Activated T-helper 2 cell treated with anti-CD3 and anti-CD28 coated beads, Interferon-gamma antibody, Interleukin-2, Interleukin-4, amounts not matched to agents 10 μg/mL and 5 μg/mL and 100 μg/mL, durations not matched to agents 14 hours and 24 hours and 36 hours (primary cell): ENCODE measurements at places on chromosomes 1 and 21. TPM values are rescaled to one million over a fixed set of nuclear protein-coding genes. Genes with fewer than 3 reads are reported as not detected.

The BLACAT1 gene
- not detected in 2 replicates for total RNA-seq

The KLF18 gene
- not detected in 2 replicates for total RNA-seq

The RAP1GAP gene
- 0.46 TPM in 2 replicates for total RNA-seq

The TSPAN1 gene
- 0.46 TPM in 1 of 2 replicates, not detected in the other for total RNA-seq

The S100A2 gene
- 0.44 and 0.75 TPM in 2 replicates for total RNA-seq

The ERVH48-1 gene
- total RNA-seq: 0.21 and 0.30 TPM in 2 replicates

The PLCH2 gene
- total RNA-seq: 2.6 and 2.8 TPM in 2 replicates

The KCNQ4 gene
- 0.57 and 0.78 TPM in 2 replicates for total RNA-seq

The GREM2 gene
- total RNA-seq: not detected in 2 replicates

DNA sequence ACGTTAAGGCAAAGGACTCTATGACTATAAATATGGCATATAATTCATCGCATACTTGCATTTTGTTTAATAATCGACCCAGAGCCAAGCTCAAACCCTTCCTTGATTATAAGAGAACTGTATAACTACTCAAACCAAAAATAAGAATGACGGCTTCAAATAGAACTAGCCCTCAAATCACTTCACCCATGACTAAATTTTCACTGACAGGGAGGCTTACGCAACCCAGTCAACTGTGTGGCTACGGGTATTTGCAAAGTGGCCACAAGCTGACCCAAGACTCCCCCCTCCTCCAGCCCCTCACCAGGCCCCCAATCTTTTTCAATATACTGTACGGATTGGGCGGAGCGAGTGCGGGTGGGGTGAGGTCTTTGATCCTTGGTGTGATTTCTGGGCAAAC, 268.3 kb downstream of the ASTN1 start:
- no peaks in the 10 kb centered on the region for H3K36me3 ChIP-seq
- H3K4me1 ChIP-seq: peaks cover 4% of the 10 kb centered on the region

DNA sequence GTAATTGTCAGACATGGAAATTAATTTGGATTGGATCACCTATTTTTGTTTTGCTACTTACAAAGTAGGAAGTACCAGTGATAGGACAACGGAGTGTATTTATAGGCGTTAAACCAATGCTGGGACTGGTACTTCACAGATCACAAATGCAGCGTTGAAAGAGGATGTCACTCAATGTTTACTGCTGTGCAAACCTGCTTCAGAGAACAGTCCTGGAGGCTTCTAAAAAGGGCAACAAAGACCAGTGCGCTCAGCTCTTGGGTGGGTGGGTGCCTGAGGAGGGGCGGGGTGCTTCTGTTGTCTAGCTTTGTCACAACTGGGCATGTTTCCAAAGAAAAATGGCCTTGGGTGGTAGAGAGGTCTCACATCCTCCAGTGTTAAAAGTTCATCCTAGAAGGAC, 2.1 kb downstream of the C1orf21 start:
- H3K36me3 ChIP-seq: no peaks in the 10 kb centered on the region
- H3K27me3 ChIP-seq: peaks cover 68% of the 10 kb centered on the region
- H3K27ac ChIP-seq: no peak overlapping the region
- peaks cover 22% of the 10 kb centered on the region for H3K4me1 ChIP-seq

- H3K36me3 ChIP-seq: peaks cover 37% of the 10 kb centered on the region
- DNase-seq: no peak
- peak overlapping the region; percentile 28 for H3K27ac ChIP-seq
- H3K4me1 ChIP-seq: peaks cover 34% of the 10 kb centered on the region
- H3K27me3 ChIP-seq: no peaks in the 10 kb centered on the region
Observed at GRCh38 chr1:32204943-32205361, 519 bp upstream of the IQCC start.

DNA sequence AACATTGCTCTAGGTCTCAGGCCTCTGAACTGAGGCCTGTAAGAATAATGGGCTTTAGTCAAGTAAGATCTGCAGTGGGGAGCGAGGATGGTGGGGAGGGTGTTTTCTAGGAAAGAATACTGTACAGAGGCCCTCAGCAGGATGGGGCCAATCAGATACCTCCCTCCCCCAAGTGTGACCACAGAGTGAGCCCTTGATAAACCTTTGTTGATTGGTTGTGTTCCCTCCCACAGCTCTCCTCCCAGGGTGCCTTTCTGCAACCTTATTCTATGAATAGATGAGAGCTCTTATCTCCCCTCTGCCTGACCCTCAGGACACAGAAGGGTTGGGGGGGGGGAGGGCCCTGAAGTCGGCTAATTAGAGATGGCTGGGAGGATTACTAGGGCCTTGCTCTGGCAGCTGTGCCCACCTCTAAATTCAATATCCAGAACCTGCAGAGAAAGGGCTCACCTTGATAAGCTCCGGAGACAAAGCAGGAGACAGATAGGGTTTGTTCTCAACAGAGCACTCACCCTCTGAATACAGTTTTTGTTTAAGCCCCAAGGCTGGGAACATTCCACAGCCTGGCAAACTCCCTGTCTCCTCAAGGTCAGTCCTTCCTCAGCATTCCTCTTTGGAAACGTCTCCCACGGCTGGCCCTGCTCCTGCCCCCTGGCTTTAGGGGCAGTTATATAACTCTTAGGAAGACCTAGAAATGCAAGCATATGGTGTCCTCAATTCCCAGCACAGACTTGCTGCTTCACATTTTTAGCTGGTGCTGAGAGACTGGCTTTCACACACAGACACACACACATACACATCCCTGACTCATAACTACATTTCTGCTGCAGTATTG, 42.9 kb downstream of the ATP1A1 start:
- H3K4me1 ChIP-seq: peaks cover 42% of the 10 kb centered on the region
- no peaks in the 10 kb centered on the region for H3K27me3 ChIP-seq
- no peak overlapping the region for H3K27ac ChIP-seq

- no peak overlapping the region for H3K27ac ChIP-seq
- H3K4me3 ChIP-seq: no peak overlapping the region
- DNase-seq: no peak
- H3K4me1 ChIP-seq: no peaks in the 10 kb centered on the region
- H3K36me3 ChIP-seq: no peaks in the 10 kb centered on the region
Observed at GRCh38 chr21:31886915-31887314, 14.1 kb downstream of the HUNK start.

- H3K4me1 ChIP-seq: peaks cover 8% of the 10 kb centered on the region
- H3K4me3 ChIP-seq: no peak overlapping the region
- DNase-seq: peak; percentile 52
- H3K36me3 ChIP-seq: no peaks in the 10 kb centered on the region
Observed at GRCh38 chr1:23544444-23545389, 13.7 kb upstream of the E2F2 start.

- no peak overlapping the region for H3K27ac ChIP-seq
- no peak overlapping the region for H3K4me3 ChIP-seq
- peaks cover 30% of the 10 kb centered on the region for H3K4me1 ChIP-seq
- no peaks in the 10 kb centered on the region for H3K27me3 ChIP-seq
- H3K36me3 ChIP-seq: peaks cover 62% of the 10 kb centered on the region
Observed at GRCh38 chr1:55181666-55182065, 33.5 kb downstream of the USP24 start.

GRCh38 chr1:39144924-39145323, 59.6 kb upstream of the MACF1 start:
- no peak overlapping the region for H3K4me3 ChIP-seq
- no peaks in the 10 kb centered on the region for H3K4me1 ChIP-seq
- DNase-seq: no peak
- no peak overlapping the region for H3K27ac ChIP-seq
- no peaks in the 10 kb centered on the region for H3K36me3 ChIP-seq

DNA sequence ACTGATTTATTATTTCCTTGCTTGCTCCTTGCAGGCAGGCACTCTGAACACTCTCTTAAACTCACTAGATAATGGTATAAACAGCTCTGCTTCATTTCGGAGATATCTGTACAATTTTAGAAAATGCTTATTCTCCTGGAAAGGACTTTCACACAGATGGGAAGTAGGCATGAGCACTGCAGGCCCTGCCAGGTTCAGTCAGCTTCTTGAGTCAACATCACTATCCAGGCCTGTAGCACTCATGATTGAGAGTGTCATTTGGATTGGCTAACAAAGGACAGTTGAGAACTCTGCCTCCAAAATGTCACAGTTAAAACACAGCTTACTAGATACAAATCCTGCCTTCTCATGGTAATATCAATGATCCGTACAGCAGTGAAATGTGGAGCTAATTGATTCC, 181.9 kb downstream of the CYYR1 start:
- no peaks in the 10 kb centered on the region for H3K4me1 ChIP-seq
- H3K27me3 ChIP-seq: no peaks in the 10 kb centered on the region
- H3K4me3 ChIP-seq: no peak overlapping the region
- no peak for DNase-seq
- no peak overlapping the region for H3K27ac ChIP-seq
- H3K36me3 ChIP-seq: no peaks in the 10 kb centered on the region

DNA sequence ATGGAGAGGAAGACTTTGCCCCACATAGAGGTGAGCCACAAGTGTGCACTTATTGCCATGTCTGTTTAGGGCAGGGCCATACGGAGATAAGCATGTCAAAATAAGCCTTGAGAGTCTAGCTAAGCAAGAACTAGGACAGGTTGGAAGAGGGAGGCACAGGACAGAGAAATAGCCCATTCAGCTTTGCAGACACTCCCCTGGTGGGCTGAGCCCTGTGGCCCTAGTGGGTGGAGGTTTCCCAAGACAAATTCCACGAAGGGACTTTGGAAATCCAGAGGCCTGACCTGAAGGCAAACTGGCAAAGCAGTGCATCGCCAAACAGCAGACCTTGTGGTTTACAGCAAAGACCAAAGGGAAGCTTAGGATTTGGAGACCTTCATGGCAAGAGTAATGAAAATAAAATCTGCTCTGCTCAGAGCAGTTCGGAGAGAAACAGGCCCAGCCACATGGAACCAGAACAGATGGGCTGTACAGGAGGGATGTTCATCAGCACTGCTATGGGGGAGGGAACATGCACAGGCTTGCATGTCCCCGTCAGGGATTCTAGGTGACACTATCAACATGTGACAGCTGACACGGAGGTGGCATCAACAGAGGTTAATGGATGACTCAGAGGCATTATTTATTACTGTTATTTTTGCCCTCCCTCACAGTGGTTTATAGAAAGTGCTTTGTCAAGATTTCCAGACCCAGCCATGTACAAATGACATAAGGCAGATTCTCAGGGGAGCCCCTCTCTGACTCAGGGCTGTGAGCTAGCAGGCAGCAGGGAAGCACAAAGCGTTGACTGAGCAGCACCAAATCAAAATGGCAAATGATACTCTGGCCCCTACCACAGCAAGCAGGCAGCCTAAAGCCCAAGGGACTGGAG, 90.1 kb upstream of the IRF2BP2 start:
- no peak overlapping the region for H3K27ac ChIP-seq
- peaks cover 4% of the 10 kb centered on the region for H3K4me1 ChIP-seq
- H3K4me3 ChIP-seq: no peak overlapping the region
- no peak for DNase-seq
- no peaks in the 10 kb centered on the region for H3K36me3 ChIP-seq

GRCh38 chr1:26363549-26364448, 8.8 kb downstream of the ZNF683 start:
- H3K27me3 ChIP-seq: peaks cover 38% of the 10 kb centered on the region
- peaks cover 25% of the 10 kb centered on the region for H3K4me1 ChIP-seq
- H3K4me3 ChIP-seq: no peak overlapping the region
- no peak overlapping the region for H3K27ac ChIP-seq
- peak; percentile 77 for DNase-seq
- no peaks in the 10 kb centered on the region for H3K36me3 ChIP-seq

GRCh38 chr1:6507037-6507428, 15.6 kb upstream of the PLEKHG5 start:
- H3K4me3 ChIP-seq: no peak overlapping the region
- H3K36me3 ChIP-seq: no peaks in the 10 kb centered on the region
- no peak for DNase-seq
- H3K27ac ChIP-seq: no peak overlapping the region

GRCh38 chr21:38487901-38488639, 10.2 kb downstream of the ERG start:
- H3K4me1 ChIP-seq: no peaks in the 10 kb centered on the region
- H3K36me3 ChIP-seq: no peaks in the 10 kb centered on the region
- peaks cover 63% of the 10 kb centered on the region for H3K27me3 ChIP-seq
- H3K4me3 ChIP-seq: no peak overlapping the region

GRCh38 chr21:41071258-41072171, 96.4 kb upstream of the BACE2 start:
- peaks cover 16% of the 10 kb centered on the region for H3K27me3 ChIP-seq
- H3K27ac ChIP-seq: no peak overlapping the region
- H3K4me1 ChIP-seq: peaks cover 3% of the 10 kb centered on the region
- H3K4me3 ChIP-seq: no peak overlapping the region

DNA sequence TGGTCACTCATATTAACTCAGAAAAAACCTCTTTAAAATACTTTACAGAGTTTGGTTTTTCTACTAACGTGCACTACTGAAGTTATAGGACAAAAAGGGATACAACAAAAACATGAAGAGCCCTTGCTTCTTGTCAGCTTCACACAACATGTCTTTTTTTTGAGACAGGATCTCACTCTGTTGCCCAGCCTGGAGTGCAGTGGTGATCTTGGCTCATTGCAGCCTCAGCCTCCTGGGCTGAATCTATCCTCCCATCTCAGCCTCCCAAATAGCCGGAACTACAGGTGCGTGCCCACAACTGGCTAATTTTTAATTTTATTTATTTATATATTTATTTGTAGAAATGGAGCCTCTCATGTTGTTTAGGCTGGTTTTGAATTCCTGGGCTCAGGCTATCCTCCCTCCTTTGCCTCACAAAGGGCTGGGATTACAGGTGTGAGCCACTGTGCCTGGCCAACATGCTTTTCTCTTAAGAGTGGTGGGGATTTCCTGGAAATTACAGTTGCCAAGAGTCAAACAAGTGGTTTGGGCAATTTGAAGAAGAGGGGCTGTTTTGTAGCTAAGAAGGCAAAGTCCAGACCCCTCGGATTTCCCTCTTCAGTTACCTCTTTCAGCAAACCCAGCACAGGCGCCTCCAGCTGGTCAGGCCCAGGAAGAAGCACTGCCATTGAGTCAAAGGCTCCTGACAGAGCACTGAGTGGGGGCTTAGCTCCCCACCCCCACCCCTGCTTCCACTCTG, 6.4 kb upstream of the SMPDL3B start:
- DNase-seq: no peak
- H3K27ac ChIP-seq: no peak overlapping the region
- peaks cover 8% of the 10 kb centered on the region for H3K27me3 ChIP-seq
- peaks cover 13% of the 10 kb centered on the region for H3K4me1 ChIP-seq
- H3K36me3 ChIP-seq: no peaks in the 10 kb centered on the region

DNA sequence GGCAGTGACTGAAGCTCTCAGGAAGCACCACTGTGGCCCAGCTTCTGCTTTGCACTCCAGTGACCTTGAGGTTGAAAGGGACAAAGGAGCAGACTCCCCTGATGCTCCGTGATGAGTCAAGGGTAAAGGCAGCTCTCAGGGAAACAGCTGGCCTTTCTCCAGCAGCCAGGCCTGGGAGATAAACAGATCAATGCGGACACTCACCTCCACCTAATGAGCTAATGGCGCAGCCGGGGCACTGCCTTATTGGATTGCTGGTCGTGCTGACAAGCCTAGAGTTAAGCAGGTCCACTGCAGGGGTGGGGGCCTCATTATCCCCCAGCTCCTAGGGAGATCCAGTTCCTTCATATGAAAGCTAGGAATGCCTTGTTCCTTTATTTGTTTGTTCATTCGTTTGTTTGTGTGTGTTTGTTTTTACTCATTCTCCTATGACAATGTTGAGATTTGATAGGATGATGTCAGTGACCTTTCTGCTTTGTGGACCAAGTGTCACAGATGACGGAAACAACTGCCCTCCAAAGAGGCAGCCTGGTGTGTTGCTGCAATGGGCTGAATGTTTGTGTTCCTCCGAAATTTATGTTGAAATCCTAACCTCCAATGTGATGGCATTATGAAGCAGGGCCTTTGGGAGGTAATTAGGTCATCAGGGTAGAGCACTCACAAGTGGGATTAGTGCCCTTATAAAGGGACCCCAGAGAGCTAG, 141.4 kb upstream of the BEND5 start:
- H3K27me3 ChIP-seq: no peaks in the 10 kb centered on the region
- DNase-seq: no peak
- no peaks in the 10 kb centered on the region for H3K36me3 ChIP-seq
- no peak overlapping the region for H3K27ac ChIP-seq
- no peaks in the 10 kb centered on the region for H3K4me1 ChIP-seq
